ENCODE measurements at places on chromosomes 11 and 22. TPM values are rescaled to one million over a fixed set of nuclear protein-coding genes. Genes with fewer than 3 reads are reported as not detected.

Gene GGT5
- 0.10 TPM for total RNA-seq

Gene C22orf15
- total RNA-seq = 0.29 TPM

Gene C11orf52
- total RNA-seq = not detected

Gene SYT7
- 0.32 TPM for total RNA-seq

Gene HEPHL1
- not detected for total RNA-seq

All from activated T-helper 1 cell treated with anti-CD3 and anti-CD28 coated beads, Interleukin-12 subunit alpha, Interleukin-12 subunit beta, Interleukin-2, Interleukin-4 antibody, amounts not matched to agents 30 ng/mL and 10 ng/mL and 1 ng/mL, durations not matched to agents 14 hours and 24 hours and 36 hours (primary cell).